ENCODE measurements at places on chromosomes 1 and 21.

- DNase-seq, result peak; percentile 93
Observed at GRCh38 chr21:46056450-46056903, 41.4 kb upstream of the COL6A2 start.

DNA sequence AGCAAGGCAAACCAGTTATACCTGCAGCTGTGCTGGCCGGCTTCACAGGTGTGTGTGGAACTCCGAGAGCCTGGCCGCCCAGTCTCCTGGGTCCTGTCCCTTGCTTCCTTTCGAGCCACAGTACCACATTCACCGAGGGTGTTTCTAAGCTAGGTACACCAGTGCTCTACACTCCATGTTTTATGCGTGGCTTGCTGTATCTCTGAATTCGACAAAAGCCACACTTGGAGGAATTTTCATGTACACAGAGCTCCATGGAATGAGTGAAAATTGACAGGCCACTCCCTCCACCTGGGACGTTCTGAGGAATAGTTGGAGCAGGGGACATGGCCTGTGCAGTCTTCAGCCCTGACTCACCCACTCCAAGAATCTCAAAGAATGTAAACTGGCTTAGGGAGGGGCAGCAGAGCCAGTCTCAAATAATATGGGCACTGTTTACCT lies 14.0 kb downstream of the ETS2 start:
- DNase-seq, result peak; percentile 68

- DNase-seq, result peak; percentile 60
Observed at GRCh38 chr1:46300673-46301405, 2.6 kb downstream of the LRRC41 start.

DNA sequence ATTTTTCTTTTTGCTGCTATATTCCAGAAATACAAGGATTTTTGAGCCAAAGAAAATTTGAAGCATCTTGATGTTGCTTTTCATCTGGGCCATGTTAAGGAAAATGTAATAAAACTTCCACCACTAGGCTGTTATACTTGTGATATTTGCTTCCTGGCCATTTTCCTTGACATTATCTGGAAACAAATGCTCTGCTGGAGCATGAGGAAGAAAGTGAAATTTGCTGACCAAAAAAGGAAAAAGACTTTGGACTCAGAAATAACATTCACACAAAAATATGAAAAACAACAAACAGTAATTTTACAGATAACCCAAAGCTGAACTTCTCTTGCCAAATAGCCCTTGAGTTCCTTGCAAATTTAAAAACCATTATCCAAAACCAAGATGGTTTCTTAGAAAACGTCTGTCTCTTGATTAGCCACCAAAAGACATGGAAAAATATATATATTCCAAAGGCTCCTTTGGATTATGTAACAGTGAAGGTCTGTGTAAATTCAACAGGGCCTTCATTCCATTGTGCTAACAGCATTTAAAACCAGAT lies 344.5 kb downstream of the LMX1A start:
- DNase-seq, result no peak

DNA sequence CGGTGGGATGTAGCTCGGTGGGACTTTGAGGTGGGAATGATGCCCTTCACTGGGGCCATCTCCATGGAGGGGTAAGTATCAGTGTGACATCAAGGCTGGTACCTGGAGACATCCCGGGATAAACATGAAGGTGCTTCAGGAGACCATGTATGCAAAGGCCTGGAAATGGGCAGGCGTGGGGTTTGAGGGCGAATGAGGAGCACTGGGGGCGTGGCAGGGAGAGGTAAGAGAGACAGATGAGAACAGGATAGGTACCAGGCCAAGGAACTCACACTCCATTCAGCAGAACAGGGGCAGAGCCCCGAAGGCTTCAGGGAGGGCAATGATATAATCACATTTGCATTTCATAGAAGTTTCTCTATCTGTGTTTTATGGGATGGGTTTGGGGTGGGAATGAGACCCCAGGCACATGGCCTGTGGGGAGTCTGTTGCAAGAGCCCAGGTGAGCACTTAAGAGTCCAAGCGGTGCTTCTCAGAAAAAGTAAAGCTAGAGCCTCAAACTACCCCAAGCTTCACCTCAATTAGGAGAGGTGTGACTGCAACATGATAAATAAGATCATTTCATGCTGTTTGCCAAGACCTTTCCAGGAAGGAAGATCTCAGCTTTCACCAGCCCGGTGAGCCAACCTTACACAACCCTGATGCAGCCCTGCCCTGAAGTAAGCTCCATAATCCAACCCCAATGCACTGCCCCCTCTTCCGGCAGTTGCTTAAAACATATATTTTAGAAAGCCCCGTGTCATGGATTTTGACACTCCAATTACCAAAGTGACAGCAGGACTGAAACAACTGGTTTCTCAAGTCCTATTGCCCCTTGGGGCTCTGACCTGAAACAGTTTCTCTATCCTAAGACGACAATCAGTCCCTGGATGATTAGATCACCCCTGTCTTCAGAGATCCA lies 7.4 kb downstream of the S100A9 start:
- DNase-seq, result no peak

DNA sequence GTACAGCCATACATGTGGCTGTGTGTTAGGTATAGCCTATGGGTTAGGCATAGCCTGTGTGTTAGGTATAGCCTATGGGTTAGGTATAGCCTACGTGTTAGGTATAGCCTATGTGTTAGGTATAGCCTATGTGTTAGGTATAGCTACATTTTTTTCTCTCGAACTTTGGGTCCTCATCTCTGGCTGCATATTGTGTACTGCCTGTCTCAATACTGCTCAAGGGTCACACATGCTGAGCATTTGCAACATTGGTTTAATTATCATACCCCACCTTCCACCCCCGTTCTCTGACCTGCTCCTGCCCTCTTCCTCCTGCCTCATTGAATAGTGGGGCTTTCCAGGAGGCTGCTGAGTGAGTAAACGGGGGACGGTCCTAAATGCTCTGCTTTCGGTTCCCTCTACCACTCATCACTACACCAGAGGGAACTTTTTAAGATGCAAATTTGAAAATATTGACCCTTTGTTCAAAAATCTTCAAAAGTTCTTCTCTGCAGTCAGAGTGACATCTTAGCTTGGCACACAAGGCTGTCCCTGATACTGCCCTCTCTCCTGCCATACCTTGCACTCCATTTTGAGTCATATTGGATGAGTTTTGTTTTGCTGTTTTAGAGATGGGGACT lies 17.8 kb downstream of the OR2B11 start:
- no peak for DNase-seq

- DNase-seq, result no peak
Observed at GRCh38 chr21:42144679-42145568, 73.8 kb downstream of the UMODL1 start.

- no peak for DNase-seq
Observed at GRCh38 chr1:193549081-193549480, 362.7 kb upstream of the B3GALT2 start.

GRCh38 chr1:39499668-39500067 lies 8.2 kb downstream of the BMP8A start:
- DNase-seq, result no peak

GRCh38 chr1:157033357-157033876 lies 12.1 kb downstream of the ARHGEF11 start:
- no peak for DNase-seq

DNA sequence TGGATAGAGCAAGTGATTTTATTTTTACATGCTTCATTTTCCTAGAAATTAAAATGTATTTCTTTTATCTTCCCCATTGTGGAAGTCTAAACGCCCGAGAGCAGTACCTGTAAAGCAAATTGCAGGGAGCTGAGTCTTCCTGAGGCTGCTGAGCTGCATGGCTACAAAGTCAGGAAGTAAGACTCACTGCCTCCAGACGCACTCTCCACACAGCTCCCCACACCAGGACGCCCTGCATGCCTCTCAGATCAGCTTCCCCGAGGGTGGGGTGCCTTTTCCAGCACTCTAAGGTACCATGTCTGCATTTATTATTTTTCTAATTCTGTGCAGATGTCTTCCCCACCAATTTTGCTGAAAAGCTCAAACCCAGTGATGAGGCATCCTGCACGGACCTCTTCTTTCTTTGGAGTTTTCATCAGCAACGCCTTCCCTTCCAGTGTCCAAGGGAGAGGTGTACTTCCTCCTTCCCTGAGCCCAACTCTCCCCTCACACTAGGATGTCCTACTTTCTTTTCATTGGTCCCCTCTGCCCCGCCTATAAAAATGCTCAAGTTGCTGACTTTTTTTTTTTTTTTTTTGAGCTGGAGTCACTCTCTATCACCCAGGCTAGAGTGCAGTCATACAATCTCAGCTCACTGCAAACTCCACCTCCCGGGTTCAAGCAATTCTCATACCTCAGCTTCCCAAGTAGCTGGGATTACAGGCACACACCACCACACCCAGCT lies 114.7 kb downstream of the PCNX2 start:
- no peak for DNase-seq

- peak; percentile 69 for DNase-seq
Observed at GRCh38 chr1:214102907-214103306, 115.1 kb downstream of the PROX1 start.

GRCh38 chr1:95532335-95532734 lies 298.3 kb downstream of the RWDD3 start:
- no peak for DNase-seq

- DNase-seq, result no peak
Observed at GRCh38 chr21:39056636-39057035, 126.6 kb downstream of the PSMG1 start.

- DNase-seq, result peak; percentile 80
Observed at GRCh38 chr1:162666006-162666645, 33.9 kb downstream of the DDR2 start.

GRCh38 chr21:26080211-26080610 lies 90.4 kb downstream of the APP start:
- no peak for DNase-seq

DNA sequence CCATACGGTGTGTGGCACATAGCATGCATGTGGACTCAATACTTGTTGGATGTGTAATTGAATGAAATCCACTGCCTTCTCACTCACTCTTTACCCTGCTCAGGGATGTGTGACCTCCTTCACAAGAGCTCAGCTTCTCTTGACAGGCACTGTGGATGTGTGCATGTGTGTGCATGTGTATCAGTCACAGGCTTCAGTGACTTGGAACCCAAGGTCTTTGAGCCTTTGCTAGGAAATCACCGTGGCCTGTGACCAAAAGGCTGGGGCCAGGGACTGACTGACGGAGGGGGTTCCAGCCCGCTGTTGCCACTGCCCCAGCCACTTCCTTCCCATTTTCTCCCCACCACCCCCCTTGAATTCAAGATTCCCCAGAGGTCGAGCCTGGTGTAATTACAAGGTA lies 144.4 kb upstream of the POU3F1 start:
- DNase-seq, result no peak

Measured in GM23248 (cell line).